ENCODE measurements at places on chromosomes 1 and 21.

GRCh38 chr1:15411593-15412137 lies 2.0 kb downstream of the EFHD2 start:
- DNase-seq, result peak; percentile 57

- DNase-seq, result no peak
Observed at GRCh38 chr1:78553859-78554258, 63.1 kb downstream of the PTGFR start.

GRCh38 chr1:93501399-93501798 lies 53.5 kb downstream of the FNBP1L start:
- DNase-seq, result no peak

DNA sequence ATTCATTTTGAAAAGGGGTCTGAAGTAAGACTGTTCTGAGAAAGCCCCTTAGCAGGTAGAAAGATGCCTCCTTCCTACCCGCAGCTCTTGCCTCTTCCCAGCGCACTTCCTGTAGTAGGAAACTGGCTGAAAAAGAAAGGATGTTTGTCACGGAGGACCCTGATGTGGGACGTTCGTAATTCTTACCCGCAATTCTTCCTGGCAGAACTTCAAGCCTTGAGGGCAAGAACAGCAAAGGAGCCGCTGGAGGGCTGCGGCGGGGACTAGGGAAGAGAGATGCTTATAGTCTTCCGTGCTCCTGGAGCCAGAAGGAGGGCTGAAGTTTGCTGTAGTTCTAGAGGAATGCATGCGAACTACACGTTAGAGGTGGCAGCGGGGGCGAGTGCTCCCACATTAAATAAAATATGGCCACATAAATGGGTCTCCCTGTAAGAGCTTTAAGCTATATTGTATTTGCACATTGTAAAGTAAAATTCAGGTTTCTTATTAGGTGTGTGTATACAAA lies 6.3 kb downstream of the C1orf53 start:
- DNase-seq, result no peak

DNA sequence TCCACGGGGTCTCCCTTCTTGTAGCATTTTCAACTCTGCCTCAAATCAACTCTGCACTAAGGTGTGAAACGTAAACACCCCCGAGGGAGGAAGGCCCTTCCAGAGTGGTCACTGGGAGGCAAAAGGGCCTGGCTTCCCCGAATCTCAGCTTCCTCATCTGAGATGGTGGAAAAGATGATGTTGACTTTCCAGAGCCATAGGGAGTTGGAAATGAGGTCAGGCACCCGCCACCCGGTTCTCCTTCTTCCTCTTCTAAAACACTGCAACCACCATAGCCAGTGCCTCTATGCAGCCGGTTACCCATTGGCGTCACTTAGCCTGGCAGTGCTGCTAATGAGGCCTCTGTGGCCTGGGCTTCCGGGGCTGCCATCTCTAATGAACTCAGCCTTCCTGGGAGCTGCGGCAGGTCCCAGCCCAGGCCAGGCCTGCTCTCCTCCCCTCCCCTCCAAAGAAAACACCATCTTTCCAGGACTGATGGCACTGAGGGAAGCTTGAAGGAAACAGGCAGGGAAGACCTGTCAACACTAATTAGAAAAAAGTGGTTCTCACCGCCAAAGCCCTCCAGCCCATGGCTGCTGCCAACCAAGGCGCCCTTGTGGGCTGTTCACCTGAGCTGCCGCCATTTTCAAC lies 175.0 kb downstream of the KAZN start:
- no peak for DNase-seq

- DNase-seq, result no peak
Observed at GRCh38 chr1:17665950-17666720, 89.0 kb upstream of the ACTL8 start.

GRCh38 chr1:94790670-94791069 lies 29.5 kb upstream of the SLC44A3 start:
- no peak for DNase-seq

- peak; percentile 90 for DNase-seq
Observed at GRCh38 chr1:161749509-161750407, at the start of gene DUSP12. TSS of gene DUSP12 (plus strand) at chr1:161749786. CDS start at chr1:161749802, 16 bp downstream.

DNA sequence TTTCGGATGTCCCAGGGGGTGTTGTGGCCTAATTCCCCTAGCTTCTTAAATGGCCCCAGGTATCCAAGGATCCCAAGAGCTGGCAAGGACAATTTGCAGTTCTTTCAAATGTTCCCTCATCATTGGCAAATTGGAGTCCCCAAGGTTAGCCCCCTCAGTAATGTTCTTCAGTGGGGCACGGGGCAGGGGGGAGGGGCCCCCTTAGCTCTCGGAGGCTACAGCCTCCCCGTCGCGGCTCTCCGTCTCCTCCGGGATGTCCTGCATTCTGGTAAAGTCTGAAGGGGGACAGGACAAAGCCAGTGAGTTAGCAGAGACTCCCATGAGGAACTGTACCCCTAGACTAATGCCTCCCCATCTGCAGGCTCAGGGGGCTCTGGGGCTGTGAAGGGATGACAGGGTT lies 6.3 kb downstream of the RXFP4 start:
- no peak for DNase-seq

DNA sequence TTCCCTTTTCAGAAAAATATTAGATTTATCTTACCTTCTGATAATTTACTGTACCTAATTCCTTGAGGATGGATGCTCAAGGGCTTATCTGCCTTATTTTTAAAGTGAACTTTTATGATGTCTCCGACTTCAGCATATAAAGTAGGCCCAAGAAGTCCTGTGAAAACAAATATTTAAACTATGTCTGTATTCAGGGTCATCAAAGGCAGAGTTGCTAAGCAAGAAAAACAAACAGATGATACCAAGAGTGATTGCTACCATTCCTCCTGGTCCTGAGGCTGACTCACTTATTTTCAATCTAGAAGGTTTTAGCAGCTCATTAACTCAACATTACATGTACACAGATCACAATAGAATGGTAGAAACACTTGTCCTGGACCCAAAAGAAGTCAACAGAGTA lies 14.1 kb downstream of the F5 start:
- DNase-seq, result no peak

- no peak for DNase-seq
Observed at GRCh38 chr1:155251566-155251965, 3.7 kb downstream of the ENTREP3 start.

DNA sequence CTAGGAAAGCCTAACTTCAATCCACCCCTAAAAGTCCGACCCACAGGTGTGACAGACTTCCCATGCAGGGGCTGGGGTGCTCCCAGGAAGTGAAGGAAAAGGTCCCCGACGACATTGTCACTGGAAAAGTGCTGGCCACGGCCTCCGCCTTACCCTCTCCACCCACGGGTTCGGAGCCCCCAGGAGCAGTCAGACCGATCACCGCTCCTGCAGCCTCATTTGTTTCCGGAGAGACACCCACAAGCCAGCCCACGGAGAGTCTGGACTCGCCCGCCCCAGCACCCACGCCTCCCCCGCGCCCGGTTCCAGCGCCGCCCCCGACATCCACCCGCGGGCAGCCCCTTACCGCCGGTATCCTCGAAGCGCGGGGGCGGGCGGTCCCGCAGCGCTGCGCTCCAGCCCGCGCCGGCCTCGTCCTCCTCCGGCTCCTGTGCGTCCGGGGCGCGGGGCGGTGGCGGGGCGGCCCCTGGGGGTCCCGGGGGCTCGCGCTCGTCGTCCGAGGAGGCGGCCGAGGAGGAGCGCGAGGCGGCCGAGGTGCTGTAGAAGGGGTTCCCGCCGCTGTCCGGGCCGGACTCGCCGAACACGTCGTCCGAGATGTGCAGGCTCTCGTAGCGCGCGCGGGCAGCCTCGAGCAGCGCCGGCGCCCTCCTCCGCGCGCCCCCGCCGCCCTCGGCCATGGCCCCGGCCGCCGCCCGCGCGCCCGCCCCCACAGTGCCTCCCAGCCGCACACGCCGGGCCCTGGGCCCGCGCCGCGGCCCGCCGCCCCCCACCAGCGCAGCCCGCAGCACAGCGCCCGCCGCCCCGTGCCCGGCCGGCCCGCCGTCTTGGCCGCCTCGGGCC lies 660 bp downstream of the PGBD5 start:
- no peak for DNase-seq

- no peak for DNase-seq
Observed at GRCh38 chr1:156574039-156574633, 1.8 kb upstream of the IQGAP3 start.

DNA sequence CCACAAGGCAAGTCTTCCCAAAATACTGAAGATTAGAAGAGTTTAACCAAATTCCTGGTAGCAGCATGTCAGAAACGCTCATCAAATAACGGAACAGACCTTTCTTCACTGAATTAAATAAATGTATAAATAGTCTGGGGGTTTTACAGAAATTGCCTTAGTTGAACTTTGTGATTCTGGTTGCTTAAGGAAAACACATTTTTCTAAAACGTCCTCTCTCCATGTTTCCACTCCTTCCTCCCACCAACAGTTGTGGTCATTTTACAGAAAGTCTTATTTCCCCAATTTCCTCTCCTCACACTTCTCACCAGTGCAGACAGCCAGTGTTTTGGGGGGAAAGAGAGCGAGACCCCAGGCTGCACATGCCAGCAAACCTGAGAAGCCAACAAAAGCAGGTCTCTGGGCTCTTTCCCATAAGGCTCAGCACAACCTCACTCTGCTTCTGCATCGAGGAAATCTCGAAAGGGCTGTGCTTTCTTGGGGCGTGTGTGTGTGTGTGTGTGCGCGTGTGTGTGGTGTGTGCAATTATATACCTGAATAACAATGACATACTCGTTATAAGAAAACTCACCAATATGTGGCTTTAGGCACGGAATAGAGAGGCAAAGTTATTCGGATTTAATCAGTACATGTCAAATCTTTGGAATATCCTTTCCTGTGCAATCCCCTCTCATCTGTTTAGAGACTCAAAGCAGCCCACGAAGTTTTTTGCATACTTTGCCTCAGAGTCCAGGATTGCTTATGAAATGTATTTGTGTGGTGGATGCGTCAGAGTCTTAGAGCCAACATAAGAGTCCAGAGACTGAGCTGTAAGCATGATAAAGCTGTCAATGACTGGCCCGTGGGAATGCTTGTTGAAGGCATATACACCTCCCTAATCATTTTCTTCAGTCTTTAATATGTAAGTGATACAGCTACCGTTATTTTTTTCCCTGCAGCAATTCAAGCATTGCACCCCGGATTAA lies 2.0 kb downstream of the KCNJ15 start:
- no peak for DNase-seq

DNA sequence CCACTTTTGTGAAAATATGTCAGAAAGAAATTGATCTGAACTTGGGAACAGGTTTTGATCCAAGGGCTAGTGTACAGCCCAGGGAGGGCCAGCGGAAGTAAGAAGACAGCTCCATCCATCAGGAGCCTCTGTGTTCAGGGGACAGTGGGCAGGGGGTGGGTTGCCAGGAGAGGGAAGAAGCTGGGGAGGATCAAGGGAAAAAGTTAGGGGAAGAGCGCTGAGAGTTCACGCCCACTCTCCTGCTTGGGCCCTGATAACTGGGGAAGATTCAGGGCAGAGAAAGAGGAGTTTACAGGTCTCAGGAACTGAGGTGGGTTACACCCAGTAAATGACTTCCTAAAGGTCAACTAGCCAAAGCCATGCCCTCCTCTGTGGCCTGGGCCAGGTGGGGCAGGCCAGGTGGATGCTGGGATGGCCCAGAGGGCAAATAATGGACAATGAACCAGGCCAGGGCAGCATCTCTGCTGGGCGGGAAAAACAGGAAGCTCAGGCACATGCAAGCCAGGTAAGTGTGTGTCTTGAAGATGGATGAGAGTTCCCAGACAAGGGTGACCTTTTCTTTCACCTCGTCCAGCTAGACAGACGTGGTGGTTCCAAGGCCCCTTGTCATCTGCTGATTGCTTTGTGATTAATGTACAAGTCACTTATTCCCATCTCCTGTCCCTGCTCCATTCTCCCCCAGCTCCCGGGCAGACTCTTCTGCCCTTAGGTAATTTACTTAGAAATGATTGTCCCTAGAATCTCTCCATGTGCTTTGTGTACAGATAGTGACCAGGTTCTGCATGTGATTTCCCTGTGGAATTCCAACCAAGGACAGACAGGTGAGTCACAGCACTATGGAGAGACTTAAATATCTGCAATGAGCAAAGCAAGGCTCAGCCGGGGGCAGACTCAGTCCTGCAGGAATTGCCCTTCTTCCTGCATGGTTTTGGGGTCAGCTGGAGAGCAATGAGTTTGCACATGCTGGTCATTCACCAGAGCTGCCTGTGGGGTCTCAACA lies 57.0 kb downstream of the MDM4 start:
- no peak for DNase-seq

GRCh38 chr21:29022166-29022565 lies 2.3 kb upstream of the USP16 start:
- DNase-seq, result peak; percentile 35

DNA sequence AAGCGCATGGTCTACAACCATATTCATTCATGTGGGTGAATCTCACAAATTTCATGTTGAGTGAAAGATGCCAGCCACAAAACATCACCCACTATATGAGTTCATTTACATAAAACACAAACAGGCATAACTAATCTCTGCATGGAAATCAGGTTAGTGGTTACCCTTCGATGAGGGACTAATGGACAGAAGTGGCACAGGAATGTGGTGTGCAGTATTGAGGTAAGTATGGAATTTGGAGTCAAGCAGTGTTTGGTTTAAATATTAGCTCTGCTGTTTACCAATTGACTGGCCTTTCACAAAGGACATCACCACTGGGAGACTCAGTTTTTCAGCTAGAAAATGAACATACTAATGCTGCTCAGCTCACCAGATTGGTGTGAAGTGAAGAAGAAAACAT lies 24.2 kb downstream of the CCDC185 start:
- no peak for DNase-seq

DNA sequence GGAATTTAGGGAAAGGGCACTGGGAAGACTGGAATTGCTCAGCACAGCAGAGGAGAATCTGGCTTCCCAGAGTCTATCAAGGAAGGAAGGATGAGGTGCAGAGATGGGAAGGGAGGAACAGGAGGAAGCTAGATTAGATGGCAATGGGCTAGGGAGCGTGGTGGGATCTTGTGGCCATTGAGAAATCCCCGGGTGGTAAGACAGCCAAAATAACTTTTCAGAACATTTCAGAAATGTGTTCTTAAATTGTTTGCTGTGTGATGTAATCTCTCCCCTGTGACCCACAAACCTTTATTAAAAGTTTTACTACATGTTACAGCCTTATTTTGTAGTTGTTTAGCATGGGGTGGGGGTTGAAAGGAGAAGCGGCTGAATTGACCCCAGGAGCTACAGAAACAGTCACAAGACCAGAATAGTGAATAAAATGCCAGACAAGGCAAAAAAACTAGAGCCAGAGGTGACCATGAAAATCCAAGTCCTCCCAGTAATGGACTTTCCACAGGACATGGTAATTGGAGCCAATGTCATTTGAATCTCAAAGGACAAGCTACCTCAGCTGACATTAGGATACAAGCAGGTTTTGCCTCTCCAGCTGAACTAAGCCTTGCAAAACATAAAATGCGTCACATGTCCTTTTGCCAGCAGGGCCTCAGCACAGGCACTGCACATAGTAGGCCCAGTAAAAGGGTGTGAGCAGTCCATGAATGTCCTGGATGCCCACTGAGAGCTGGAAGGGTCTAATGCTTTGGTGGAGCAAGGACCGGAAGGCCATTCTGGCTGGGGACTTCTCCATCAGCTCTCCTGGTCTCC lies 980 bp upstream of the AHCYL1 start:
- no peak for DNase-seq
